ENCODE measurements at places on chromosomes 2 and 18. TPM values are rescaled to one million over a fixed set of nuclear protein-coding genes. Genes with fewer than 3 reads are reported as not detected.

The ATG16L1 gene
- 29.3 TPM for total RNA-seq

The ZSWIM2 gene
- not detected for total RNA-seq

- DNase-seq: no peak
Measured at GRCh38 chr2:233247744-233248143, 3.7 kb upstream of the ATG16L1 start.

GRCh38 chr2:209549589-209549988 lies 125.7 kb downstream of the MAP2 start:
- DNase-seq: no peak

- DNase-seq: no peak
Measured at GRCh38 chr2:126942427-126943203, 43.9 kb downstream of the TEX51 start.

- DNase-seq: no peak
Measured at GRCh38 chr2:8475349-8476031, 206.4 kb upstream of the ID2 start.

- peak; percentile 92 for DNase-seq
Measured at GRCh38 chr2:10285556-10286198, 17.0 kb upstream of the HPCAL1 start.
